ENCODE measurements at places on chromosomes 6 and 20. TPM values are rescaled to one million over a fixed set of nuclear protein-coding genes. Genes with fewer than 3 reads are reported as not detected.

DNA sequence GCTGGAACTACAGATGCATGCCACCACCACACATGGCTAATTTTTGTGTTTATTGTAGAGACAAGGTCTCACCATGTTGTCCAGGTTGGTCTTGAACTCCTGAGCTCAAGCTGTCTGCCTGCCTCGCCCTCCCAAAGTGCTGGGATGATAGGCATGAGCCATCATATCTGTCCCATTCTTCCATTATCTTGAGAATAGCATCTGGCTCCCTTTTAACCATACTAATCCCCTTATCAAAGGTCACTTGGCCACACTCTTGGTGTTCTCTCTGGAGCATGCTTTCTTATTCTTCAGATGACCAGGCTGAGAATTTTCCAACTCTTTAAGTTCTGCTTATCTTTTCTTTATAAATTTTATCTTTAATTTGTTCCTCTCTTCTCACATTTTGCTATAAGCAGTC lies 15.9 kb upstream of the TRERF1 start:
- DNase-seq: no peak
- H3K27me3 ChIP-seq: no peaks in the 10 kb centered on the region
- no peaks in the 10 kb centered on the region for H3K4me1 ChIP-seq
- H3K36me3 ChIP-seq: no peaks in the 10 kb centered on the region
- no peak overlapping the region for H3K4me3 ChIP-seq
- H3K27ac ChIP-seq: no peak overlapping the region

DNA sequence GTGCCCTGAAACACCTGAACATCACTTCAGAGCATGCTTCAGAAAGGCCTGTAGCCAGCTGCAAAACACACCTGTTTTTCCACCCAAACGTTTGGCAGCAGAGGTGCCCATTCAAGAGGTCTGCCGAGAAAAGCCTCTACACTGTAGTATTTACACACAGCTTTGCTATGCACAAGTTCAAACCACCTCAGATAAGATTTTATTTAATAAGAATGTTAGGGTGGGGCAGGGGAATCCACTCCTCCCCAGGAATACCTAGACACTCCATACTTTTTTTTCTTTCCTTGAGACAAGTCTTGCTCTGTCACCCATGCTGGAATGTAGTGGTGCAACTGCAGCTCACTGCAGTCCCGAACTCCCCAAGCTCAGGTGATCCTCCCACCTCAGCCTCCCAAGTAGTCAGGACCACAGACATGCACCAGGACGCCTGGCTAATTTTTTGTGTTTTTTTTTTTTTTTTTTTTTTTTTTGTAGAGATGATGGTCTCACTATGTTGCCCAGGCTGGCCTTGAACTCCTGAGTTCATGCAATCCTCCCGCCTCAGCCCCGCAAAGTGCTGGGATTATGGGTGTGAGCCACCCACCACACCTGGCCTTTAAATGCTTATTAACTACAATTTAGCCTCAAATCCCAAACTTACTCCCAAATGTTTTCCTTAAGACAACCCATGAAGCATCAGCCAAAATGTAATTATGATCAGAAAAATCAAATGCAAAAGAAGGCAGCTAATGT lies 9.7 kb downstream of the MRPL14 start:
- no peak for DNase-seq
- H3K4me1 ChIP-seq: peaks cover 26% of the 10 kb centered on the region
- no peak overlapping the region for H3K27ac ChIP-seq
- H3K4me3 ChIP-seq: no peak overlapping the region
- peaks cover 8% of the 10 kb centered on the region for H3K36me3 ChIP-seq

DNA sequence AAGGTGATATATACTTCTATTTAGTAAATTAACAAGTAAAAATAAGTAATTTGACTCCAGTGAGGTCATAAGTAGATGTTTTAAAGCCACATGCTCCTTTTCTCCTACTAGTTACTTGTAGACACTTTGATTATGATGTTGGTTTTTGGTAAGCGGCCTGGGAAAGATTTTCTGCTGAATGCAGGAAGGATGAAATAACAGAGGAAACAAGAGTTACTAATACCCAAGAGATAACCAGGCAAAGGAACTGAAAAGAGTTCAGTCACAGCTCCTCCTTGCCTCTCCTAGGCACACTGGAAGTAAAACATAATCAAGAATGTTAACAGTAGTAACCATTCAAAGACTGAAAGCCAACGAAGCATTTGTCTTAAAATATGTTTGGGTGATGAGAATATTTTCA lies 203.3 kb downstream of the RNGTT start:
- no peaks in the 10 kb centered on the region for H3K27me3 ChIP-seq
- H3K4me1 ChIP-seq: peaks cover 7% of the 10 kb centered on the region
- no peak for DNase-seq
- no peak overlapping the region for H3K27ac ChIP-seq
- H3K36me3 ChIP-seq: no peaks in the 10 kb centered on the region
- H3K4me3 ChIP-seq: no peak overlapping the region

- H3K4me1 ChIP-seq: no peaks in the 10 kb centered on the region
- no peaks in the 10 kb centered on the region for H3K27me3 ChIP-seq
- peaks cover 14% of the 10 kb centered on the region for H3K36me3 ChIP-seq
- H3K4me3 ChIP-seq: no peak overlapping the region
- H3K27ac ChIP-seq: no peak overlapping the region
Observed at GRCh38 chr20:37364927-37365272, 19.0 kb downstream of the SRC start.

MMP24OS gene
- 2.9 TPM for total RNA-seq

ADAM33 gene
- total RNA-seq: 18.9 TPM

All from neural progenitor cell (in vitro differentiated cells).